ENCODE measurements at places on chromosomes 16 and 17.
A peak's percentile ranks its signal among the peaks of the same experiment; 100 is the strongest.

DNA sequence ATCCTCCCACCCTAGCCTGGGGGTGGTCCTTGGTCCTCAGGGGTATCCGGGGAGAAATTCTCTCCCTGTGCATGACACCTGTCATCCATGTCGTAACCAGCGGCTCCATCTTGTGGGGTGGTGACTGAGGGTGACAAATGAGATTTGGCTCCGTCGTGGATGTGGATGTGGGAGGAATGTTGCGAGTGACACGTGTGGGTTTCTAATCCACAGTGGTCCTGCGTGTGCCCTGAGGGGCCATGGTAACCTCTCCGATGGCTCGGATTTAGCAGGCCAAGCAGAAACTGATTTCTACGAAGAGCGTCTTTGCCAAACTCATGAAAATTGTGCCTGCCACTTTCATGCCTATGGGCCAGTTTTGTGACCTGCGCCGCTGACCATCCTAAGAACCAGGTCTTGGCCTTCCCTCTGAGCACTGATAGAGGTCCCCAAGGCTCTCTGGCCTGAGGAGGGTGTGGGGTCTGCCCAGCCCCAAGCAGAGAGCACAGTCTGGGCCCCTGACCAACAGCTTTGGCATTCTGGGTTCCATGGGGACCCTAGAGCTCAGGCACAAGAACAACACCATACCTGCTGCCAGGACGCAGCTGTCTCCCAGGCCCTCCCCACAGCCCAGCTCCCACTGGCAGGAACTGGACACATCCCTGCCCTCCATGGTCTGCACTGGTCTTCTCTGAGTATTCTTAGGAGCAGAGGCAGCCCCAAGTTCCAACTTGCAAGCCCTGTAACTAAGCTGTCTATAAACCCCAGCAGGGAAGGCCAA is 79.0 kb downstream of the AMFR start:
- no peak for DNase-seq

- DNase-seq, result no peak
Measured at GRCh38 chr17:82956146-82956725, 116.4 kb upstream of the ZNF750 start.

DNA sequence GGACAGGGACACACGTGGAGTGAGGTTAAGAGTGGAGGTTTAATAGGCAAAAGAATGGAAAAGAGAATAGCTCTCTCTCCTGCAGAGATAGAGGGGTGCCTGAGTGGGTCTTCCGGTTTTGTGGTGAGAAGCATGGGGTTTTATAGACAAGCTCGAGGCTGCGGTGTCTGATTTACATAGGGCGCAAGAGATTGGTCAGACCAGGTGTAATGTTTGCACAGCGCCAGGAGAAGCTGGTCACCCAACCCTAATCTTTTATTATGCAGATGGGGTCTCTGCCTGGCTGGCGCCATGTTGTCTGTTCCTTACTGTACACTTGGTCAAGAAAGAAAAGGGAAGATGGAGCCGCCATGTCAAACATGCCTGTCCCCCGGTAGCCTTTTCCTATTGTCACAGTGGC is 44.5 kb upstream of the MLYCD start:
- no peak for DNase-seq

GRCh38 chr17:39231091-39231561 is 5.4 kb upstream of the STAC2 start:
- DNase-seq, result no peak

DNA sequence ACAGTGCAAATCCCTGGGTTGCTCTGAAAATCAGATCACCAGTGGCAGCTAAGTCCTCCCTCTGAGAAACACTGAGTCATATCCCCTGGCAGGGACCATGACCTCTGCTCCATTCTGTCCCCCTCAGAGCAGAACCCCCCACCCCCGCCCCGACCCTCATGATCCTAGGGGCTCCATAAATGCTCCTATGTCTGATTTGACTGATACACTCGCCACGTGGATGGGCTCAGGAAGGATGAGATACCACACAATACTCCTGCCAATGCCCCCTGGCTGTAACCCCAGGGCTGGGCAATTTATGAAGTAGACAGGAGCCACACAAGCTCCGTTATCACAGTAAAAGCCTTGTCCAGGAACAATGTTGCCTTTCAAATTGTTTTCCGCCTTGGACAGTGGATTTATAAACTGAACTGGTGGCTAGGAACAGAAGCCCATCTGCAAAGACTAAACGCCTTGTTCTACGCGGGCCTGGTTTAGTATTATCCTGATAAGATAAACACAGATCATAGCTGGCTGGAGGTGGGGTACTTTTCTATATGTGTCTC is 394.8 kb downstream of the SLC39A11 start:
- DNase-seq, result no peak

- no peak for DNase-seq
Measured at GRCh38 chr17:72359274-72359673, 238.5 kb downstream of the SOX9 start.

DNA sequence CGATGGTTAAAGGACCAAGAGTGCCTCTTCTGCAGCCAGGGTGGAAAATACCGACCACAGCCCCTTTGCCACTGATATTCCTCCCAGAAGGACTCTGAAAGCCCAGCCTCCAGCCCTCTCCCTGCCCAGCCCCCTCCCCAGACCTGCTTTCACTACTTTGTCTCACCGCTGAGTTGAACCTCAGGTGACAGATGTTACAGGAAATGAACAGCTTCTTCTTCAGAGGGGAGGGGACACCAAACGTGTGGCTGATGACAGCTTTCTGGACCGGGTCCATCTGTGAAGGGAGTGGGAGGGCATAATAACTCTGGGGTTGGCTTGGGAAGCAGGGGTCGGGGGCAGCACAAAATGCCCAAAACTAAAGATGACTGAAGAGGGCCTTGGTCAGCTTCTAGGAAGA is 14.2 kb downstream of the NKIRAS2 start:
- DNase-seq, result no peak

GRCh38 chr16:2216330-2216729 is 1.7 kb upstream of the PGP start:
- no peak for DNase-seq

GRCh38 chr16:57708168-57708567 is 13.6 kb downstream of the DRC7 start:
- no peak for DNase-seq

- no peak for DNase-seq
Measured at GRCh38 chr17:21458054-21458453, 81.9 kb downstream of the KCNJ12 start.

DNA sequence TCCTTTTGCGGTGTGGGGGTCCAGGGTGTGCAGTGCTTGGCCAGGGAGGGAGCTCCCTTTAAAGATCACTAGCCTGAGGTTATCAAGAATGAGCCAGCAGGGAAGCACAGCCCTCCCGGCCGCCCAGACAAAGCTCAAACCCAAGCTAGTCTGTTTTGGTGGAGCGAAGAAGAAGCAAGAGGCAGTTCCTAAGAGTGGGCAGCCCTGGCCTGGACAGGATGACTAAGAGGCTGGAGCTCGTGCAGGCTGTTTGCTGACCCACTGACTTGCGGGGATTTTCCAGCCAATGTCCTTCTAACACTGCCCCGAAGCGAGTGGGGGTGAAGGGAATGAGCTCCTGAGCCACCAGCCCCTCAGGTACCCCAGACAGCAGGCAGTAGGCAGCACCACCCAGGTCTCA is 134.4 kb downstream of the COPRS start:
- no peak for DNase-seq

DNA sequence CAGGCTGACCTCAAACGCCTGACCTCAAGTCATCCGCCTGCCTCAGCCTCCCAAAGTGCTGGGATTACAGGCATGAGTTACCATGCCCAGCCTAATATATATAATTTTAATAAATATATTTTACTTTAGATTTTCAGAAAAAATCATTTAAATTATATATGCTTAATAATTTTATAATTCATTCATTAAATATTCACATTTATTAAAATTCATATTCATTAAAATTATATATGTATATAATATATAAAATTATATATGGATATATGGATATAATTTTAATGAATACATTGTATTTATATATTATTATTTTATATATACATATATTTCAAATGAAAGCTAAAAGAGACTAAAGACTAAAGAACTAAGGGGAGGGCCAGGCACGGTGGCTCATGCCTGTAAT is 29.4 kb downstream of the COPRS start:
- DNase-seq, result no peak

DNA sequence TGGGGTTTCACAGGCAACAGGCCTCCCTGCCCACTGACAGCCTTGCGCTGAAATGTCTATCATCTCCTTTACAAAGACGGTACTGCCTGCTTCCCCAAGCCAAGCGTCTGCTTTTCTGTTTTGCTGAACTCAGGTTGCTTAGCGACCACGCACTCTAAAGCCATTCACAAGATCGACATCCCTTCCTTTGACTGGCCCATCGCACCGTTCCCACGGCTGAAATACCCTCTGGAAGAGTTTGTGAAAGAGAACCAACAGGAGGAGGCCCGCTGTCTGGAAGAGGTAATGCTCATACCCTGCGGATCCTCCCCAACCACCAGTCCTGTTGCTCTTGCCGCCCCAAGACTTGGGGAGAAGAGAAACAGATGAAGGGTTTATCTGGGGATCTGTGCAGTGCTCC is 28.7 kb downstream of the TMEM186 start:
- DNase-seq, result no peak

GRCh38 chr17:77778636-77779489 is 179.6 kb upstream of the TNRC6C start:
- no peak for DNase-seq

DNA sequence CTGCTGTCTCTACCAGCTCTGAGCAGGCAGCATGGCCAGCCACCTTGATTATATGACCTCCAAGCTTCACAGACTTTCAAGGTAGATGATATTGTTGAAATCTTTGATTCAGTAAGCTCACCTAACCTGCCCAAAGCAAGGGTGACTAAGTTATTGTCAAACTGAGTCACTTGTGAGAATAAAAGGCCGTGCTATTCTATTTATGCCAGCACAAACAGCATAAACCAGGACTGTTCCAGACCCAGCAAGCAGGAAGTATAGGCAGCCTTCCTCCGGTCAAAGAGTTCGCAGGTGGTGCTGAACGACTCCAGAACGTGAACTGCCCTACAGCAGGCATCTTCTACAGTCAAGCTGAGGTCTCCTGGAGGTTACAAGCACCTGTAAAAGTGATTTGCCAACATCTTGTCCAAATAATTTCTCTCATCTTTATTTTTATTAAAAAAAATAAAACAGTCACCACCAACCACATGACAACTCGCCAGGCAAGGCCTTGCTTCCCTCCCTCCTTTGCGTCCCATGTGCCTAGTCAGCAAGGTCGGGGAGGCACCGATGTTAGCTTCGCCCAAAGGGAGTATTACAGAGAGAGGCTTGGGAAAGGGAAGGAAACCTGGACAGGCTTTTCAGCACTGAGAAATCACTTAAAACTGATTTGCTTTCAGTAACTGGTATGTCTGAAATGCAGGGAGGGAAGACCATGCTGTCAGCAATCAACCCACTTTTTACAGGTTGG is 10.8 kb downstream of the ARL2BP start:
- no peak for DNase-seq

- DNase-seq, result no peak
Measured at GRCh38 chr17:10516638-10517037, 1.7 kb downstream of the MYH1 start.

DNA sequence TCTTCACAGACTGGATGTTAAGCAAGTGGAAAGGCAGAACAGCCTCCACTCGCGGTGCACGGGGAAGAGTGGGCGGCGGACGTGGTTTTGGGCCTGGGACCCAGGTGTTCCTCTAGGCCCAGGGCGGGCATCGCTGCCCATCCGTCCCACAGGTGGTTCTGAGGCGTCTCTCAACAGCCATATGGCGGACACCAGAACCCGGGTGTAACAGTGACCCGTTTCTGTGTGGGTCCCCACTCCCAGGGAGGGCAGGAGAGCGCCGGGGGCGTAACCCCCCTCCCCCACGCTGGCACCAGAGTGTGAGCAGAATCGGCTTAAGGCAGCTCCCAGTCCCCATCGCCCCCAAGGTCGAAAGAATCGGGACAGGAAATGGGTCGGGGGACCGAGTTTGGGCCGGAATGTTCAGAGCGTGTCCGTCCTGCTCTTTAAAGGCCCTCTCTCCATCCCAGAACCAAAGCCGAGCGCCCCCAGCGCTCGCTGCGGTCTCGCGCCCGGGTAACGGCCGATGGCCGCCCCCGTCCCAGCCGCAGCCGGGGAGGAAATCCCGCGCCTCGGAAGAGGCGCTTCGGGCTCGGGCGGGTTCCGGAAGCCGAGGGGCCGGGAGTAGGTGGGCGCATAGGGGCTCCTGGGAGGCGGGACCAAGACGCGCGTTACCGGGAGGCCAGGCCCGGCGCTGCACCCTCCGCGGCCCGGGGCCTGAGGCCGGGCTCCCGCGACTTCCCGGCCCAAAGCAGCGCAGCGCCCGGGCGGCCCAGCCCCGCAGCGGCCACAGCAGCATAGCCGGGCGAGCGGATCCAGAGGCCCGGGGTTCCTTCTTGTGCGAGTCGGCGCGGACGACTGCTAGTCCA is at the start of gene TK2:
TSS of gene TK2 (minus strand) at position 839 of the 848 bp plus-strand sequence. CDS start at position 778, 61 bp downstream.
- DNase-seq, result peak; percentile 49

- no peak for DNase-seq
Measured at GRCh38 chr17:42920922-42921321, 20.3 kb downstream of the G6PC1 start.

DNA sequence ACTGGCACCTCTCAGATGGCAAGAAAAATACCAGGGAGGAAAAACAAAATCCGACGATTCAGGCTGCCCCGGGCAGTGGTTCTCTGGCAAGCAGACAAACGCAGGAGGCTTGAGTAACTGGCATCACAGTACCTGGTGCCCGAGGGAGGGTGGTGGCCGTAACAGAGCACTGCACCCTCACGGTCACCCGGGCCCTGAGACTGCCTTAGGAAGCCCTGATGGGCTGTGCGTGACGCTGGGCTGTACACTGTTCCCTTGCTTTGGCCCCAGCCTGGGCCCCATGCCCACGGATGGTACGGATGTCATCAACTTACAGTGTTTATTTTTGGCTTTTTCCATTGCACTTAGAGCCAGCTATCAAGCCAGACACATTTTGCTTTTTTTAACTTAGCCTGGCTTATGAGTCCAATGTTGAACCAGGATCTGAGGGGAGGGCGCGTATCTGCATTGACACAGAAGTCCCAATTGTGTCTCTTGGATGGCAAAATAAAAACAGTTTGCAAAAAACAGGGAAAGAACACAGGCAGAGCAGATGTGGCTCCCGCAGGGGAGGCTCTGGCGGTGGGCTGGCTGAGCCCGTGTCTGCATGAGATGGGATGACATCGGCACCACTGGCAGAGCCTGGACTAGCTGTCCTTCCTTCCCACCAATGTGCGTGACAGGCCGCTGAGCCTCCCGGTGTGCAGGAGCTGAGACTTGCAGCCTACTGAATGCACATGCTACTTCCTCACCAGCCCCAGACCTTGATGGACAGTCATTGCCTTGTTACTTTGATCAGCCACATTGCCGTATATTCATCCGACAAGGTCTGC is 287.7 kb downstream of the FOXL1 start:
- no peak for DNase-seq

DNA sequence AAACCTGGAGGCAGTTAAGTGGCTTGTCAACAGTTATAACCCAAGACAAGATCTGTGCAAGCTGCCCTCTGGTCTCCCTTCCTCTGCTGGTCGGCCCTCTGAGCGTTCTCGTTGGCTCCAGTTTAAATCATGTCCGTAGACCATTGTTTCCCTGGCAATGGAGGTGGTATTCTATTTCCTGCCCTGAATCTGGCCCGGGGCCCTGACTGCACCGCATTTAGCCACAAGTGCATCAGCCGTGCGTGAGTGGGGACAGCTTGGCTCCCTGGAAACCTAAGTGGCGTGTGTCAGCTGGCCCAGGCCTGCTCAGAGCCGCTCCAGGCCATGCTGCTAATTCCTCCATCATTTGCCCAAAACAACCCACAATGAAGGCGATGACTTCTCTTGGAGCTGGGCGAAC is 15.0 kb upstream of the MYLK3 start:
- no peak for DNase-seq

- peak; percentile 12 for DNase-seq
Measured at GRCh38 chr16:88570691-88571092, 489 bp downstream of the ZC3H18 start.

GRCh38 chr16:28891964-28892890 is 13.9 kb downstream of the ATP2A1 start:
- no peak for DNase-seq

- DNase-seq, result no peak
Measured at GRCh38 chr16:2712546-2712945, 7.5 kb downstream of the PRSS27 start.

Measured in MV-4-11 (cell line).